Heart left ventricle (tissue), 16 donors: ENCODE measurements at places on chromosomes 5 and 9. TPM values are rescaled to one million over a fixed set of nuclear protein-coding genes. Genes with fewer than 3 reads are reported as not detected.

ACTBL2 gene
- not detected for polyA plus RNA-seq

AGGF1 gene
- polyA plus RNA-seq: 6.1 TPM

ODF2 gene
- polyA plus RNA-seq: 8.0 TPM

TEX48 gene
- not detected for polyA plus RNA-seq

TERT gene
- polyA plus RNA-seq: not detected

C7 gene
- polyA plus RNA-seq: 252 TPM

OR1J2 gene
- polyA plus RNA-seq: not detected

SH3GL2 gene
- 1.3 TPM for polyA plus RNA-seq

BARX1 gene
- not detected for polyA plus RNA-seq

MAMDC4 gene
- polyA plus RNA-seq: 4.5 TPM

CD14 gene
- 20.3 TPM for polyA plus RNA-seq
